ENCODE measurements at places on chromosomes 16 and 17. TPM values are rescaled to one million over a fixed set of nuclear protein-coding genes. Genes with fewer than 3 reads are reported as not detected.

The TBL3 gene
- total RNA-seq = 20.8 TPM

The CCL3 gene
- total RNA-seq = 5.8 TPM

The TEX19 gene
- total RNA-seq = not detected

The CACNG3 gene
- total RNA-seq = not detected

The MAF gene
- 130 TPM for total RNA-seq

The C17orf78 gene
- not detected for total RNA-seq

The SSTR5 gene
- not detected for total RNA-seq

The IRF8 gene
- 22.8 TPM for total RNA-seq

The TBC1D3B gene
- 3.6 TPM for total RNA-seq

The PRR15L gene
- total RNA-seq = not detected

The PRDM7 gene
- not detected for total RNA-seq

The FBXL16 gene
- total RNA-seq = 35.3 TPM

The PRAC1 gene
- not detected for total RNA-seq

The SIRT7 gene
- total RNA-seq = 48.9 TPM

The UBTF gene
- 121 TPM for total RNA-seq

The ABCC6 gene
- total RNA-seq = not detected

The MFSD6L gene
- not detected for total RNA-seq

The SLC5A10 gene
- not detected for total RNA-seq

The VEZF1 gene
- 48.7 TPM for total RNA-seq

The SLC16A5 gene
- 14.9 TPM for total RNA-seq

The SGCA gene
- not detected for total RNA-seq

The ZNF385C gene
- total RNA-seq = 0.20 TPM

The ITGA2B gene
- 8.9 TPM for total RNA-seq

The CTRL gene
- total RNA-seq = 6.7 TPM

The HES7 gene
- not detected for total RNA-seq

The SYCE1L gene
- 3.8 TPM for total RNA-seq

The ARHGDIG gene
- not detected for total RNA-seq

The PROCA1 gene
- total RNA-seq = 4.8 TPM

The SMIM36 gene
- not detected for total RNA-seq

The USP31 gene
- total RNA-seq = 3.5 TPM

The RHBDL3 gene
- 0.10 TPM for total RNA-seq

The CFAP52 gene
- total RNA-seq = not detected

The ALDH3A1 gene
- not detected for total RNA-seq

The CCNF gene
- total RNA-seq = 2.9 TPM

The WFDC1 gene
- not detected for total RNA-seq

The GLTPD2 gene
- 0.34 TPM for total RNA-seq

The MEAK7 gene
- total RNA-seq = 5.7 TPM

The SCN4A gene
- total RNA-seq = 0.16 TPM

The PPL gene
- total RNA-seq = not detected

The PLA2G10 gene
- not detected for total RNA-seq

The STX1B gene
- 0.47 TPM for total RNA-seq

The CDK10 gene
- 86.0 TPM for total RNA-seq

The MYH8 gene
- total RNA-seq = not detected

The TMEM235 gene
- total RNA-seq = not detected

The NPIPA7 gene
- total RNA-seq = 5.3 TPM

The ADORA2B gene
- total RNA-seq = 0.76 TPM

The CCL17 gene
- not detected for total RNA-seq

The TMEM238L gene
- total RNA-seq = not detected

The HAGHL gene
- total RNA-seq = 12.5 TPM

The CRYBA1 gene
- not detected for total RNA-seq

The AURKB gene
- 2.5 TPM for total RNA-seq

The SLC25A10 gene
- total RNA-seq = 3.4 TPM

The NUDT7 gene
- 3.5 TPM for total RNA-seq

The CCDC200 gene
- total RNA-seq = 0.40 TPM

The KLHL10 gene
- not detected for total RNA-seq

The KRT33B gene
- total RNA-seq = not detected

The CDH3 gene
- total RNA-seq = 0.42 TPM

The TAT gene
- total RNA-seq = not detected

The ASPHD1 gene
- not detected for total RNA-seq

The GUCY2D gene
- 0.08 TPM for total RNA-seq

Data from T-helper 17 cell (primary cell).